Activated gamma-delta T cell (primary cell): ENCODE measurements at places on chromosomes 7 and 10.
A peak's percentile ranks its signal among the peaks of the same experiment; 100 is the strongest.

DNA sequence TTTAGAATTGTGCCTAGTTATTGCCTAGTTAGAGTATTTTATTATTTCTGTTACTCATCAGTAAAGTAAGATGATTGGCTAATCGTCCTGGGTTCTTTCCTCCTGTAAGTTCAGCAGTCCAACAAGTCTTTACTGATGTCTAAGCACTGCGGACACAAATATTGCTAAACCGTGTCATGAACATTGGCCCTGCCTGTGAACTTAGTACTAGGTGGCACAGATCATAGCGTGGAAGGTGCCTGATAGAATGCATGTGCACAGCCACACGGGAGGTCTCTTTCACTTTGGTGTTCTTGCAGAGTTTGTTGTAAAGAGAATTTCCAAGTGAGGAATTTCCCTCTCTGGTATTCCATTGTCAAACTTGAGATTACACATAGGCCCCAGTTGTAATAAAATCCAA lies 38.0 kb downstream of the RBM33 start:
- no peak for DNase-seq

DNA sequence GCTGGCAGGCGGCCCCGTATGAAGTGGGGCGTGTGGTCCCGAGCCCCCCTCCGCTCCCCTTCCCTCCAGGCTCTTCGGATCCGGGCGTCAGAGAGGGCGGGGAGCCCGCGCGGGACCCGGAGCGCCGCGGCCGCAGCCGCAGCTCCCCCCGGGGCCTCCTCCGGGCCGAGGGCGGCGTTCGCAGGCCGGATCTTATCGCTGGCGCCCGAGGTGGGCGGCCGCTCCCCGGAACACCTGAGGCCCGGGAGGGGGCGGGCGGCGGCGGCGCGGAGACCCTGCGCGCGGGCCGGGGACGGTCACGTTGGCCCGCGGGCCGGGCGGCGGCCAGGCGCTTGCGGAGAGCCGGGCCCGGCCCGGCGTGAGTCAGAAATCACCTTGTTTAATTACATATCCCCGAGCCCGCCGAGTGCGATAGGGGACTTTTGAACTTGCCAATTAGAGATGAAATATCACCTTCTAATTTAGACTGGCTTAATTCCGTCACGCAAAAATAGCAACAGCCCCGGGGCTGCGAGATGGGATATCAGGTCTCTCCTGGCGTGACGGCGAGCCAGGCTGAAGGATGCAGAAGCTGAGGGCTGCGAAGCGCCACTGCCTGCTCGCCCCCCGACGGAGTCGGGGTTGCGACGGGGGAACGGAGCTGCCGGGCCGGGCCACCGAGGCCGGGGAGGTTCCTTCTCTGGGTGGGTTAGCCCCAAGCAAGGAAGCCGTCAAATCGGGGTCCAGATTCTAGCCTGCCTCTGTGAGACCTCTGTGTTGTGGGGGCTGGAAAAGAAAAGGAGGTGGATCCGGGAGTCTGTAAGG lies 43.4 kb downstream of the LDB3 start:
- peak; percentile 55 for DNase-seq

DNA sequence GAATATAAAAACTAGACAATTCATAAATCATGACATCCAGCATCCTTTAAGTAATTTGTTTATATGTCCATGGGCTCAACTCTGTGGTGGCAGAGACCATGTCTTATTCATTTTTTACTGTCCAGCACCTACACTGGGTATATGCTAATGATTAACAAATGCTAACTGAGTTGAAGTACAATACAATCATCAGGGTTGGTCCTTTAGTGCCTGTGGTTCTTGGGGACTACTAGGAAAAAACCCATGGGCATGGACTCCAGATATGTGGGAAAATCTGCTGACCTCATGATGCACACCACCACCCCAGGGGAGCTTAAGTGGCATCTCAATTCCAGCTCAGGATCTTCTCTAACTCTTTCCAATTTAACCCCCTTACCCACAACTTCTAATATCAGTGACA lies 85.3 kb upstream of the YAE1 start:
- no peak for DNase-seq

DNA sequence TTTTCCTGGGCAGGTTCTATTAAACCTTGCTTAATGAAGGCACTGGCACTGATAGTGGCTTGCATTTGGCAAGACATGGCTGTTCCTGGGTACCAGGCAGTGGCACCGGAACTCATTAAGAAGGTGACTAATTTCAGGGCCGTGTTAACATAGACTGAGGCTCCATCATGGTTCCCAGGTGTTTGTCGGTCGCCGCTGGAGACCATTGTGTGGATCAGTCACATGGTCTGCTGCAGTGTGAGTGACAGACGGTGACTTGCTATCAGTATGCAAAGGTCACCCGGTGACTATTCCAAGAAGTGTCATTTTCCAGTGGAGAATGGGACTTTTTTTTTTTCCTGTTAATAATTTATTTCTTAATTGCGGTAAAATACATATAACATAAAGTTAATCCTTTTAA lies 106.3 kb downstream of the INSYN2A start:
- DNase-seq = no peak
